Astrocyte (in vitro differentiated cells and primary cell): ENCODE measurements at places on chromosomes 3 and 15. TPM values are rescaled to one million over a fixed set of nuclear protein-coding genes. Genes with fewer than 3 reads are reported as not detected.
A peak's percentile ranks its signal among the peaks of the same experiment; 100 is the strongest.

GRCh38 chr15:32981536-32981935 lies 213.0 kb downstream of the FMN1 start:
- no peak for DNase-seq
- H3K4me1 ChIP-seq, result peaks cover 8% of the 10 kb centered on the region
- H3K27ac ChIP-seq, result no peak overlapping the region
- H3K27me3 ChIP-seq, result no peaks in the 10 kb centered on the region
- no peaks in the 10 kb centered on the region for H3K36me3 ChIP-seq

GRCh38 chr3:138911621-138912020 lies 35.3 kb downstream of the FOXL2 start:
- H3K4me1 ChIP-seq, result peaks cover 5% of the 10 kb centered on the region
- H3K27ac ChIP-seq, result no peak overlapping the region
- no peaks in the 10 kb centered on the region for H3K27me3 ChIP-seq
- no peaks in the 10 kb centered on the region for H3K36me3 ChIP-seq

- H3K4me3 ChIP-seq, result peak overlapping the region; percentile 88
- H3K4me1 ChIP-seq, result peaks cover 18% of the 10 kb centered on the region
- peak overlapping the region; percentile 88 for H3K27ac ChIP-seq
- peaks cover 19% of the 10 kb centered on the region for H3K36me3 ChIP-seq
- no peak for DNase-seq
Observed at GRCh38 chr15:32718227-32718820, 520 bp downstream of the GREM1 start.

GRCh38 chr3:116200956-116201690 lies 244.2 kb downstream of the LSAMP start:
- H3K4me1 ChIP-seq, result no peaks in the 10 kb centered on the region
- H3K27me3 ChIP-seq, result no peaks in the 10 kb centered on the region
- no peak overlapping the region for H3K4me3 ChIP-seq
- no peak overlapping the region for H3K27ac ChIP-seq

GRCh38 chr15:60672400-60672799 lies 193.5 kb upstream of the ICE2 start:
- DNase-seq, result no peak
- peaks cover 4% of the 10 kb centered on the region for H3K27me3 ChIP-seq
- H3K4me3 ChIP-seq, result no peak overlapping the region
- H3K4me1 ChIP-seq, result peaks cover 8% of the 10 kb centered on the region
- H3K36me3 ChIP-seq, result no peaks in the 10 kb centered on the region
- no peak overlapping the region for H3K27ac ChIP-seq

GRCh38 chr3:21273259-21274025 lies 477.6 kb downstream of the ZNF385D start:
- peak; percentile 72 for DNase-seq
- H3K27me3 ChIP-seq, result no peaks in the 10 kb centered on the region
- no peak overlapping the region for H3K4me3 ChIP-seq
- no peaks in the 10 kb centered on the region for H3K36me3 ChIP-seq
- peaks cover 16% of the 10 kb centered on the region for H3K4me1 ChIP-seq
- peak overlapping the region; percentile 51 for H3K27ac ChIP-seq

- no peak for DNase-seq
- peaks cover 6% of the 10 kb centered on the region for H3K36me3 ChIP-seq
- no peak overlapping the region for H3K27ac ChIP-seq
- no peak overlapping the region for H3K4me3 ChIP-seq
- H3K4me1 ChIP-seq, result peaks cover 24% of the 10 kb centered on the region
Observed at GRCh38 chr15:74795966-74796625, 14.2 kb downstream of the CSK start.

DNA sequence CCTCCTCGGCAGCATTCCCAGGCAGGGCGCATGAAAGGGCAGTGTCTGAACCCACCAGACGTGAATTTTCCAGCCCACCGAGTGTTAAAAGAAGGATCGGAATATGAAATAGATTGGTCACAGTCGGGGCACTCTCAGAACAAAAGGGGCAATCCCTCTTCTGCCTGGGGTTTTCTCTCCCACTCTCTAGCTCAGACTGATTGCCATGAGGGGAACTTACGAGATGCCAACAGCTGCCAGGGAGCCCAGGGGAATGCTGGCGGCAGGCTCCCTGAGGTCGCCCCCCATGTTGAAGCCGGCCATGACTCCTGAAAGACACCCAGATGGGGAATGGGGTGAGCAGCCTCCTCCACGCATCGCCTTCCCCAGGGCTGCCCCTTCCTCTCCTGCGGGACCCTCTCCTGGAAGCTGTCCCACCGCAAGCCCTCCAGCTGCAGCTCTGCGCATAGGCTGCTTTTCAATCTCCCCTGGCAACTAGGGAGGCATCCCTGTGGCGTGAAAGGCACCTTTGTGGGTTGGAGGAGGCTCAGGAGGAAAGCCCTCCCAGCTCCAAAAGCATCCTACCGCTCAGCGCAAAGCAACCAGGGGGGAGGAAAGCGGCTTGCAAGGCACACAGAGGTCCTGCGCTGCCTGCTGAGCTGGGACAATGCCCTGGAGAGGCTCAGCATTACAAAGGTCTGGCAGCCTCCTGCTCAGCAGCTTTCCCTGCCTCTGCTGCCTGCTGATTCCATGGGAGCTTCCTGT lies 64.8 kb upstream of the HEG1 start:
- H3K4me1 ChIP-seq, result peaks cover 49% of the 10 kb centered on the region
- H3K27me3 ChIP-seq, result no peaks in the 10 kb centered on the region
- peak overlapping the region; percentile 3 for H3K27ac ChIP-seq
- no peaks in the 10 kb centered on the region for H3K36me3 ChIP-seq
- peak; percentile 54 for DNase-seq

DNA sequence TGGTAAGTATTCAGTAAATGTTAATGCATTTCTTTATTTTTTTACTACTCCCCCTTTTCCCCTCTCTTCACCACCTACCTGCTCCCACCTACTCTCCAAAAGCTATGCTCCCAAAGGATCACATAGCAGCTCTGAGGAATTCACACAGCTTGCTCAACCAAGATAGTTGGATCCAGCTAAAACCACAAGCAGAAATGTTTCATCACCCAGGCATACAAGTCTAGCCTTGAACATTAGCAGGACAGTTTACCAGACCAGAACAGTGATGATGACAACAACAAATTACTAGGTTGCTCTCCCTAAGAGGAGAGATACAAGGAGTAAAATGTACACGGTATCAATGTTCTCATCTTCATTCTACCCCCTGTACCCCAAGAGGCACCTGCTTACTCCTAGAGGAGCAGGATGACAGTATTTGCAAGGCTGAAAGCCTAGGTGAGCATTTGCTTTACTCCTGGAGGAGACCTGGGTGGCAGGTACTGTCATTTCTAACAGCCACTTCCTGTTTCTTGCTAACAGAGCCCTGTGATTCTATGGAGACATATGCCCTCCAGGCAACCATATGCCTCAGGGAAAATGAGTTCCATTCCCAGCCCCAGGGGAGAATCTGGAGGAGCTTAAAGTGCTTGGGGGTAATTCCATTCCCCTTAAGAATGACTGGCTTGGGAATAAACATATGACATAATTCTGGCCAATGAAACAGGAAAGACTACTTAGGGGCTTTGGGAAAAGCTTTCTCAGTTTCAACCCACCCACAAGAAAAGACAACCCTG lies 237.5 kb downstream of the NTRK3 start:
- no peak overlapping the region for H3K27ac ChIP-seq
- H3K4me3 ChIP-seq, result no peak overlapping the region
- H3K27me3 ChIP-seq, result no peaks in the 10 kb centered on the region
- no peaks in the 10 kb centered on the region for H3K36me3 ChIP-seq

DNA sequence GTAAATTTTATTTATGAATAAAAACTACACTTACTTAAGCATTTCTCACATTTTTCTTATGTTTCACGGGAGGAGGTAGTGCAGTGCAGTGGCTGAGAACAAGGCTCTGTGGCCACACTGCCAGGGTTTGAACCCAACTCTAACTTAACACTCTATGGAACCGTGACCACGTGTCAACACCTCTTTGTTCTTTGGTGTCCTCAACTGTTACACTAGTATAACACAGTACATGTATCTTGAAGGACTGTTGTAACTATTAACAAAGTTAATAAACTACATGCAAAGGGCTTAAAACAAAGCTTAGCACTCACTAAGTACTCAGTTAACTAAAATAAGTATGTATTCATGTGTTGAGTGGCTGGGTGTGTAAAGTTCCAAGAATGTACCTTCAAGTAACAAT lies 19.5 kb downstream of the CD47 start:
- H3K27me3 ChIP-seq, result no peaks in the 10 kb centered on the region
- DNase-seq, result no peak
- H3K36me3 ChIP-seq, result no peaks in the 10 kb centered on the region
- H3K4me1 ChIP-seq, result no peaks in the 10 kb centered on the region

DNA sequence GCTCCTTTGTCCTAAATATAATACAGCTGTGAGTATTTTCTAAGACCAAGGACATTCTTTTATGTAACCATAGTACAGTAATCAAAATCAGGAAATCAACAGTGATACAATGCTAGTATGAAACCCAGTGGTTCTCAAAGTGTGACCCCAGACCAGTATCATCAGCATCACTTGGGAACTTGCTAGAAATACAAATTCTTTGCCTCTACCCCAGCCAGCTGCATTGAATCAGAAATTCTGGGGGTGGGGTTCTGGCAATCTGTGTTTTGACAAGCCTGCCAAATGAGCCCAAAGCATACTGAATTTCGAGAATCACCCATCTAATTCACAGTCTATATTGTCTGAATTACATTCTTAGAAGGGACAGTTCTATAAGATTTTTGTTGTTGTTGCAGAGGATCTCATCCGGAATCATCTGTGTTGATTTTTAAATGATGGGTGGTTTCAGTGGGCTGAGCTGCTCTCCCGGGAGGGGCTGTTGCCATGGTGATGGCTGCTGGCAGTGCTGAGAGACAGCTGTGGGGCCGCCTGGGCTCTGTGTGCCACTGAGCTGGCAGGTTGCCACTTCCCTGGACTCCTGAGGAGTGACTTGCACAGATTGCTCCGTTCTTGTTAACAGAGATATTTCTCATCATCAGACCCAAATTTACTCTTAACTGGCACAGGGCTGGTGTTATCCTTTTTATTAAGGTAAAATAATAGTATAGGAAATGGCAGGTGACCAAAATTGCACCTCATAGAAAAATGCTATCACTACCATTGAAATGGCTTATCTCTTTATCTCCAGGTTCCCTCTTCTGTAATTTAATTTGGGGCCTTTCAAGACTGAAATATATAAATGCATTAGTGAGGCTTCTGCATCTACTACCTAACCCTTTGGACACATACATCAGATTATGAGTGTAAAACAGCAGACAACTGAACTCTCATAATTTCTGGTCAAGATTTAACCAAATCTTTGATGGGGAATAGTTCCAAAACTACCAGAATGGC lies 56.5 kb downstream of the NEK11 start:
- H3K36me3 ChIP-seq, result no peaks in the 10 kb centered on the region
- H3K27me3 ChIP-seq, result no peaks in the 10 kb centered on the region
- DNase-seq, result no peak
- no peaks in the 10 kb centered on the region for H3K4me1 ChIP-seq
- no peak overlapping the region for H3K27ac ChIP-seq

Gene NR1I2
- total RNA-seq, result not detected in 2 replicates

Gene GOLGA6A
- 0.30 and 0.31 TPM in 2 replicates for total RNA-seq

Gene ARGFX
- total RNA-seq, result not detected in 2 replicates

Gene CGNL1
- 10.2 and 11.0 TPM in 2 replicates for total RNA-seq

Gene RSRC1
- 22.9 and 28.5 TPM in 2 replicates for total RNA-seq

Gene CXCR6
- not detected in 2 replicates for total RNA-seq
